ENCODE measurements at places on chromosomes 7 and 10. TPM values are rescaled to one million over a fixed set of nuclear protein-coding genes. Genes with fewer than 3 reads are reported as not detected.
A peak's percentile ranks its signal among the peaks of the same experiment; 100 is the strongest.

DNA sequence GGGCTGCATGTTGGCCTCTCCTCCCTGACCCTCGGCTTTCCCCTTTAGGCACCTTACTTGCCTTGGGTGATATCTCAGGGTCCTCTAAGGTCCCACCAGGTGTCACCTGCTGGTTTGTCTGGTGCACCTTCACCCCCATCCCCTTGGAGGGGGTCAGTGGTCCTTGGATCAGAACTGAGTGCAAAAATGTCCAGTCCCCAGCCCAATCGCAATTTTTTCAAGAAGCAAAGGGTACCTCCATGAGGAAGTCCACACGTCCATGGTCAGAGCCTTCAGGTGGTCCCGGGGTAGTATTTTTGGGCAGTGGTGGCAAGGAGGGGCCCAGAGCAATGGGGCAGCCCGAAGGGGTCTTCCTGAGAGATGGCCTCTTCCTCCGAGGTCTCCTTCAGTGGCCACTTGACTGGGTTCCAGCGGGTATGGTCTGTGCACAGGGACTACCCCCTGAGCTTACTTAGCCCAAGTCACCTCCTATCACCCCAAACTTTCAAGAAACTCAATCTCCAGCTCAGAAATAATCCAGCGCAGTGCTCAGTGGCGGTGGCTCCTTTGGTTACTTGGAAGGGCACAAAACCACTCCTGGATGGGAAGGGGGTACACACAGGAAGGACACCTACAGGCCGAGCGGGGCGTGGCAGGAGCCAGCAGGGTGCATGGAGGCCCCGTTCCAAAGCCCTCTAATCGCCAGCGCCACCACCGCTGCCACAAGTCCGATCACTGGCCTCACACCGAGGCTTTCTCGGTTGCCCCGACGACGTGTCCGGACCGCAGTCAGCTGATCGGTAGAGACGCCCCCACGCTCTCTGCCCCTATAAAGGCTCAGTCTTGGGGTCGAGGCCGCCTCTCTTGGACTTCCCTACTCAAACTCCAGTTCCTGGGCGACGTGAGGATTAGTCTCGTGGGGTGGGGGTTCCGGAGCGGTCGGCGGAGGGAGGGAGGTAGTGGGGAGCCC, 4.5 kb downstream of the SAP25 start:
- H3K27ac ChIP-seq: no peak overlapping the region
- DNase-seq: peak; percentile 88
- peak overlapping the region; percentile 63 for H3K4me3 ChIP-seq
- no peaks in the 10 kb centered on the region for H3K36me3 ChIP-seq
- H3K4me1 ChIP-seq: peaks cover 8% of the 10 kb centered on the region
- peaks cover 2% of the 10 kb centered on the region for H3K27me3 ChIP-seq

- no peak for DNase-seq
- H3K4me1 ChIP-seq: no peaks in the 10 kb centered on the region
- peaks cover 20% of the 10 kb centered on the region for H3K36me3 ChIP-seq
- H3K27ac ChIP-seq: no peak overlapping the region
- no peaks in the 10 kb centered on the region for H3K27me3 ChIP-seq
Measured at GRCh38 chr7:81956520-81956919, 186.7 kb upstream of the HGF start.

DNA sequence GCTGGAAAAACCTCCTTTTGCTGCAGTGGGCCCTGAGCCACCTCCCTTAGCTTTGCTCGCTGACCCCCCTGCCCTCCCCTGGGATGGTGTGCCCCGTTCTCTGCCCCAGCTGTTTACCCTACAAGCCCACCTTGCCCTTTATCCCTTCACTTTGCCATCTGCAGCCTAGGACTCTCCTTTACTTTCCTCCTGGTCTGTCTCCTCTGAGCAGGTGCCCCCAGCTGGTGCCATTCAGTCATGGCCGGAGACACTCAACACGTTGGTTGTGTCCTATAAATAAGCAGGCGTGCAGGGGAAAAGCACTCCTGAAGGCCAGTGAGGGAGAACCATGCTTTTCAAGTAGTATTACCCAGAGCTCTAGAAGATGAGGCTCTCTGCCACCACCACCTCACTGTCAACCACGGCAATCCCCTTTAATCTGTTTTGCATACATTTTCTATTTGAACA, 6.1 kb downstream of the RASSF4 start:
- peaks cover 4% of the 10 kb centered on the region for H3K36me3 ChIP-seq
- no peak for DNase-seq
- H3K27me3 ChIP-seq: no peaks in the 10 kb centered on the region
- H3K4me1 ChIP-seq: peaks cover 21% of the 10 kb centered on the region

- DNase-seq: no peak
- peaks cover 13% of the 10 kb centered on the region for H3K36me3 ChIP-seq
- no peaks in the 10 kb centered on the region for H3K27me3 ChIP-seq
- peaks cover 5% of the 10 kb centered on the region for H3K4me1 ChIP-seq
- no peak overlapping the region for H3K4me3 ChIP-seq
Measured at GRCh38 chr7:101911800-101912715, 94.6 kb downstream of the CUX1 start.

- H3K36me3 ChIP-seq: no peaks in the 10 kb centered on the region
- H3K27ac ChIP-seq: no peak overlapping the region
- no peaks in the 10 kb centered on the region for H3K27me3 ChIP-seq
- peaks cover 5% of the 10 kb centered on the region for H3K4me1 ChIP-seq
- no peak for DNase-seq
- no peak overlapping the region for H3K4me3 ChIP-seq
Measured at GRCh38 chr10:77087366-77087765, 550.2 kb downstream of the KCNMA1 start.

DNA sequence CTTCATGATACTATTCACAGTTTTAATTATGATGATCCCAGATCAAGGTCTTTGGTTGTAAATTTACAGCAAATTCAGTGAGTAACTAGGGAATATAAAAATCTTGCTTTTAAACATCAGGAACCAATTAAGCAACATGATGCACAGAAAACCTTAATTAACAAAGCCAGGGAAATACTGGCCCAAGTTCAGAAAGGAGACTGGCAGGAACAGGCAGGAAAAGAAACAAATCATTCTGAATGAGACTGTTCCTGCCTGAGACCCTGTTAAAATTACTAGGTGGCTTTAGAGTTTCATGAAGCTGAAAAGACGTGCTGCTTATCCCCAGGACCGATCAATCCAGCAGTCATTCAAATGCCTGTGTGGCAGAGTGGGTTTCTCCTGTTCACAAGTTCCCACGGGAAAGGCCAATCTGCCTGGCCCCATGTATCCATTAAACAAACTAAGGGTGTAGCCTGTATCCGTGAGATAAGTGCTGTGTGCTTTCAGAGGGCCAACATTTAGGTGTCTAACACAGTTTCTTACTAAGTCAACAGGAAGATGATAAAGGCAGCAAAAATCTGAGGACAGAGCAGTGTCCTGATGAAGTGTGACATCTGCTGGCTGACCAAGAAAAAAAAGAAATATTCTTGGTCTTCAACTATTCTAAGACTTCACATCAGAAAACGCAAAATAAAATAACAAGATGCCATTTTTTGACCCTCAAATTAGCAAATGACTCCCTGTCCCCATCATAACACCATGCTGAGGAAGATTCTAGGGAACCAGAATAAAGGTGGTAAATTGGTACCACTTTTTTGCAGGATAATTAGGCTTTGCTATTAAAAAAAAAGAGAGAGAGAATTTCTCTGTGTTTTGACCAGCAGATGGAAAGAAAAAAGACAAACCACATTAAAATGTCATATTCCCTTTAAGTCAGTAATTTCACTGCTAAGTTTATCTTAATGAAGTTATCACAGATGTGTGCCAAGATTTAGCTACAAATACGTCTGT, 34.2 kb downstream of the PUS7 start:
- H3K4me1 ChIP-seq: peaks cover 5% of the 10 kb centered on the region
- no peaks in the 10 kb centered on the region for H3K27me3 ChIP-seq

DNA sequence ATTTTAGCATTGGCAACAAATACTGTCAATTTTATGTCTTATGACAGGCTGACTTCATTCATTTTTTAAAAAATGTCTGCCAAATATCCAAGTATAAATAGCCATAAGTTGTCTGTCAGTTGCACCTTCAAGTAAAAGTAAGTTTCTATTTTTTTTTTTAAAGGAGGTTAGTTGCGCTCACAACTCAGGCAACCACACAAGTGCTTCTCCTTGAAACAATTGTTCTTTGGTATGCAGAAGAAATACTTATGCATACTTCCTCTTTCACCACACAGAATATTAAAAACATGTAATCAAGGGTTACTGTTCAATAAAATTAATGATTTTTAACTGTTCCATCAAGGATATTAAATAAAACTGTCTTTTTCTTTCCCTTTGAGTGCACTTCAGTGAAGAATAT, 97.9 kb downstream of the RTKN2 start:
- no peaks in the 10 kb centered on the region for H3K27me3 ChIP-seq
- no peak overlapping the region for H3K4me3 ChIP-seq
- DNase-seq: no peak
- H3K36me3 ChIP-seq: no peaks in the 10 kb centered on the region
- H3K27ac ChIP-seq: no peak overlapping the region

GRCh38 chr7:132655131-132655727, 79.0 kb upstream of the PLXNA4 start:
- peak overlapping the region; percentile 64 for H3K4me3 ChIP-seq
- no peaks in the 10 kb centered on the region for H3K27me3 ChIP-seq
- H3K27ac ChIP-seq: no peak overlapping the region

DNA sequence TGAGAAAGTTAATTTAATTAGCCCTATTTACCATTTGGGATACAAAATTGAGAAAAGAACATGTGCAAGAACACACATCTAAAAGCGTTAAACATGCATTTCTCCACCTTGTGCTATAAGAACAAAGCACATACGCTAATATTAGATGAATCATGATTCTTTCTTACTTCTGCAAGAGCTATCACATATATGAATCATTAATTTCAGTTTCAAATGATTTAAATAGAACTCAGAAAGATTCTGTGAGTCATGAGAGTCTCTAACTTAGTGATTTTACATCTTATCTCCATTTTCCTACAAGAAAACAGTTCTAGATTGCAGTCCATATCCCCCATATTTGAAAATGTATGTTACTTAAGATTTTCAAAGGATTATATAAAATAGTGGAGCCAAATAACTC, 173.9 kb downstream of the RNLS start:
- no peak overlapping the region for H3K4me3 ChIP-seq
- H3K36me3 ChIP-seq: no peaks in the 10 kb centered on the region
- H3K27me3 ChIP-seq: no peaks in the 10 kb centered on the region
- no peak for DNase-seq
- H3K4me1 ChIP-seq: no peaks in the 10 kb centered on the region

GRCh38 chr10:125880719-125881118, 373 bp downstream of the DHX32 start:
- H3K4me1 ChIP-seq: peaks cover 8% of the 10 kb centered on the region
- H3K27ac ChIP-seq: no peak overlapping the region
- H3K4me3 ChIP-seq: no peak overlapping the region
- H3K27me3 ChIP-seq: no peaks in the 10 kb centered on the region
- DNase-seq: no peak

GRCh38 chr7:152312316-152312715, 123.5 kb downstream of the KMT2C start:
- H3K27me3 ChIP-seq: no peaks in the 10 kb centered on the region
- DNase-seq: no peak
- H3K4me1 ChIP-seq: peaks cover 6% of the 10 kb centered on the region
- no peak overlapping the region for H3K4me3 ChIP-seq
- H3K36me3 ChIP-seq: peaks cover 12% of the 10 kb centered on the region

DNA sequence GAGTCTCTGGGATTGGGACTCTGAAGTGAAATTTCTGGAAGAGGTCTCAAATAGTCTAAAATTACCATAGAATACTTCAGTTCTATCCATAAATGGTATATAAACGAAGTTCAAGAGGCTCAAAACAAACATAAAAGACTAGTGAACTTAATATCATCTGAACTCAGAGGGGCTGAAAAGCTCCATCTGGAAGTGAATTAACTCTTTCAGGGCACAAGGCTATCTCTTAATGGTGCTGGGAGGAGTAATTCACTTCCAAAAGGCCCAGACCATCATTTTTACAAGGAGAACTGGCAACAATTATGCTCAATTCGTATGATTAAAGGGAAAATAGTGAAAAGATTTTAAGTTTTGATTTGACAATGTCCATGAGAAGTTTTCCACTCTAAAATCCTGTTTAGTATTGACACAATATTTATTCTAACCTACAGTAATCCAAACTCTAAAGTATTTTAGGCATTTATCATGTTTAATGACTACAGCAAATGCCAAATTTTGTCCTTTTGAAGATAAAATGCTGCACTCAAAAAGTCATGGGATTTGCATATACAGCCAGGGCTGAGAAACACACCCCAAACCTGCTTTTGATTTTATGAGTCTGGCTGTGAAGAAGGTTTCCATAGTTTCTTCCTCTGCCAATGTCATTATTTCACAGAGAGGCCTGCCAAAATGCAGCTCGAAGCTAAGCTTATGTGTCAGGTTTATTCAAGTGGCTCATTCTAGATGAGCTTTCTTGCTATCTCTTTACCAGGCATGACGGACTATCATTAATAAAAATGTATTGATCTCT, 143.9 kb downstream of the HIBADH start:
- no peak overlapping the region for H3K27ac ChIP-seq
- H3K27me3 ChIP-seq: no peaks in the 10 kb centered on the region
- H3K4me3 ChIP-seq: no peak overlapping the region
- DNase-seq: no peak
- H3K36me3 ChIP-seq: no peaks in the 10 kb centered on the region

DNA sequence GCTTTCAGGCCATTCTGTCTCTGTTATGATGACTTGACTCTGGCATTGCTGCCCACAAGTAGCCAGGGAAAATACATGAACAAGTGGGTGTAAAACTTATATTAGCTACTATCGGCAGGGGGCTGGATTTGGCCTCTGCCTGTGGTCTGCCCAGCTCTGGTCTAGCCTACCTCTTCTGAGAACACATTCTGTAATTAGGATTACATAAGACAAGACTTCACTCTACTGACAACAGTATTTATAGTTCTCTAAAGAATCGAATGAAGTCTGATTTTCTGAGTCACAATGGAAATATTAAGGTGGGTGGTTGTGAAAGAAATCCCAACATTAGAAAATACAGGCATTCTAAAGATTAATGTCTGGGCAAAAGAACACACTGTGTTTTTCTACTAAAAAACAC, 55.5 kb downstream of the DLD start:
- no peak for DNase-seq
- H3K4me3 ChIP-seq: no peak overlapping the region
- peaks cover 63% of the 10 kb centered on the region for H3K4me1 ChIP-seq
- peak overlapping the region; percentile 84 for H3K27ac ChIP-seq
- H3K27me3 ChIP-seq: no peaks in the 10 kb centered on the region
- peaks cover 79% of the 10 kb centered on the region for H3K36me3 ChIP-seq

GRCh38 chr7:1466524-1467271, 7.4 kb upstream of the MICALL2 start:
- peak; percentile 99 for DNase-seq
- H3K27ac ChIP-seq: no peak overlapping the region
- H3K36me3 ChIP-seq: peaks cover 13% of the 10 kb centered on the region
- H3K4me3 ChIP-seq: no peak overlapping the region
- peaks cover 13% of the 10 kb centered on the region for H3K4me1 ChIP-seq

GRCh38 chr10:114301177-114301576, 62.1 kb downstream of the VWA2 start:
- peaks cover 8% of the 10 kb centered on the region for H3K4me1 ChIP-seq
- no peak overlapping the region for H3K27ac ChIP-seq
- no peaks in the 10 kb centered on the region for H3K36me3 ChIP-seq
- DNase-seq: no peak
- no peak overlapping the region for H3K4me3 ChIP-seq

- H3K27me3 ChIP-seq: no peaks in the 10 kb centered on the region
- H3K36me3 ChIP-seq: no peaks in the 10 kb centered on the region
- H3K4me1 ChIP-seq: peaks cover 13% of the 10 kb centered on the region
- DNase-seq: peak; percentile 51
Measured at GRCh38 chr7:98116656-98117461, 10.2 kb downstream of the LMTK2 start.

Gene HOGA1
- 2.7 TPM for total RNA-seq

Gene RELN
- 0.36 TPM for total RNA-seq

Gene OR6V1
- total RNA-seq: not detected

Gene TSPAN15
- total RNA-seq: 0.72 TPM

Gene FBXO24
- under 0.01 TPM for total RNA-seq

Gene ATRNL1
- 1.4 TPM for total RNA-seq

Gene PNLIP
- not detected for total RNA-seq

Data from osteoblast (primary cell).